ENCODE measurements at places on chromosomes 16 and 17. TPM values are rescaled to one million over a fixed set of nuclear protein-coding genes. Genes with fewer than 3 reads are reported as not detected.

Gene GGA3
- total RNA-seq: 20.6 TPM

Gene LYRM9
- 2.3 TPM for total RNA-seq

Gene INTS2
- total RNA-seq: 8.6 TPM

Gene TBC1D3H
- total RNA-seq: not detected

Gene HBA2
- 8.2 TPM for total RNA-seq

Gene ITGAL
- total RNA-seq: 2.0 TPM

Gene KRTAP1-1
- total RNA-seq: not detected

Gene EFNB3
- total RNA-seq: 1.6 TPM

Gene TRAF7
- total RNA-seq: 96.6 TPM

Gene ITGB4
- 134 TPM for total RNA-seq

Gene TMEM170A
- total RNA-seq: 11.1 TPM

Gene RNF166
- total RNA-seq: 4.7 TPM

Gene TP53TG3D
- total RNA-seq: 0.48 TPM

Gene C16orf92
- total RNA-seq: not detected

DNA sequence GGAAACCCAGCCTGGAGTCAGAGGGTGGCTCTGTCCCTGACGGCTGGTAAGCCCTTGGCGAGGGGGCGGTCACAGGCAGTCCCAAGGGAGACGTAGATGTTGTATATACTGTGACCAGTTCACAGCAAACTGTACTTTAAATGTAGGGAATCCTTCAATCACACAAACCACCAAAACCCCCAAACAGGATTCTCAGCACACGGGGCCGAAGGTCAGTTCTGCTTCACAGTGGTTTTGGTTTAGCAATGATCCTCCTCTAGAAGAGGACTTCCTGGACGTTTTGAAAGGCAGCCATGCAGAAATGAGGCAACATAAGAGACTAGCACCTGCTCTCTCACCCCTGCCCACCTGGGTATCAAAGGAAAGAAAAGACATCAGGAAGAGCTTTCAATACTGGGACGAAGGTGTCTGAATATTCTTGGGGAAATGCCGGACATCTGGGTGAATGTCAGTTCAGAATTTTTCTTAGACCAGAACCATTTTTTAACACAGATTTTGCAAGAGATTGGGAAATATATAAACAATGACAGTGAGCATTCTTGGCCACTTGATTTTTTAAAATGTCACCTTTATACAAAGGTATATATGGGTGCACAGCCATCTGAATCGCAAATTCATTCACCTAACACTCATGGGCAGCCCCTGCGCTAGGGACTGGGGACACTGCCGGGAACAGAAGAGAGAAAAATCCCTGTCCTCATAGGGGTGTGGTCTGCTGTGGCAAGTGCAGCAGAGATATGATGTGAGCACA lies 74.2 kb downstream of the CRISPLD2 start:
- ATAC-seq: no peak

- no peak for ATAC-seq
Observed at GRCh38 chr17:66300956-66301355, 1.5 kb upstream of the PRKCA start.

- ATAC-seq: no peak
Observed at GRCh38 chr17:44970136-44970741, 2.1 kb upstream of the C1QL1 start.

- ATAC-seq: no peak
Observed at GRCh38 chr17:61457226-61457983, 5.2 kb downstream of the TBX4 start.

GRCh38 chr16:87445486-87445885 lies 47.3 kb downstream of the ZCCHC14 start:
- no peak for ATAC-seq

DNA sequence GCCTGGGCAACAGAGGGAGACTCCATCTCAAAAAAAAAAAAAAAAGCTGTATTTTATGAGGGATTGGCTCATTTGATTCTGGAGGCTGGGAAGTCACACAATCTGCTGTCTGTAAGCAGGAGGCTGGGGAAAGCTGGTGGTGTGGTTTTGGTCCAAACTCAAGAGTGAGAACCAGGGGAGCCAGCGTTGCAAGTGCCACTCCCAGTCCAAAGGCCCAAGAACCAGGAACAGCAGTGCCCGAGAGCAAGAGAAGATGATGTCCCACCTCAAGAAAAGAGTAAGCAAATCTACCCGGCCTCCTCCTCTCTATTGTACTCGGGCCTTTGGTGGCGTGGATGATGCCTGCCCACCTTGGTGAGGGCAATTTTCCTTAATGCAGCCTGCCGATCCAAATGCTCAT lies 5.7 kb upstream of the NQO1 start:
- no peak for ATAC-seq

- no peak for ATAC-seq
Observed at GRCh38 chr17:21679256-21680146, 12.8 kb upstream of the KCNJ18 start.

DNA sequence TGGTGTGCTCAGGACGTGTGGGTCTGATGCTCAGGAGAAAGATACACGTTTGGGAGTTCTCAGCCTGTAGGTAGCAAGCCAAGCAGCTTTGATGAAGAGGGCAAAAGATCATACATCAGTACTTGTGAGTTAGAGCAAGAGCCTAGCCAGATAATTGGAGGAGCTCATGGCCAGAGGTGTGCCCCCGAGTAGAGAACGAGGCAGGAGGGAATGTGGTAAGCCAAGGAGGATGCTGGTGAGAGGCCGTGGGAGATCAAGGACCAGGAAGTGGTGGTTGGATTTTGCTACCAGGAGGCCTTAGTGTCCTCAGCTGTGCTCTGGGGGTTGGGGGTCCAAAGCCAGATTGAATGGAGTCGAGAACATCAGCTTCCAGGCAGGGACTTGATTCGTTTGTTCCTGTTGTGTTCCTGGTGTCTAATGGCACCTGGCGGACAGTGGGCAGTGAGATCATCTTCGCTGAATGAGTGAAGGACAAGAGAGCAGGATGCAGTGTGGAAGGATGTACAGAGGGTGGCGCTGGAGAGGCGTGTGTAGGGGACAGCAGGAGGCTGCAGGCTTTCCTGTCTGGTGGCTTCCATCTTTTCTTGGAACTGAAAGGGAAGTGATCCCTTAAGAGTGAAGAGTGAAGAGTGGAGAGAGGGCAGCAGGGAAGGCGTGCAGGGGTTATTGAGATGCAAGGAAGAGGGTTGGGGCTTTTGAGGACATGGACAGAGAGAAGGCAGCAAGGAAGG lies 11.6 kb downstream of the FBXL19 start:
- peak; percentile 63 for ATAC-seq

DNA sequence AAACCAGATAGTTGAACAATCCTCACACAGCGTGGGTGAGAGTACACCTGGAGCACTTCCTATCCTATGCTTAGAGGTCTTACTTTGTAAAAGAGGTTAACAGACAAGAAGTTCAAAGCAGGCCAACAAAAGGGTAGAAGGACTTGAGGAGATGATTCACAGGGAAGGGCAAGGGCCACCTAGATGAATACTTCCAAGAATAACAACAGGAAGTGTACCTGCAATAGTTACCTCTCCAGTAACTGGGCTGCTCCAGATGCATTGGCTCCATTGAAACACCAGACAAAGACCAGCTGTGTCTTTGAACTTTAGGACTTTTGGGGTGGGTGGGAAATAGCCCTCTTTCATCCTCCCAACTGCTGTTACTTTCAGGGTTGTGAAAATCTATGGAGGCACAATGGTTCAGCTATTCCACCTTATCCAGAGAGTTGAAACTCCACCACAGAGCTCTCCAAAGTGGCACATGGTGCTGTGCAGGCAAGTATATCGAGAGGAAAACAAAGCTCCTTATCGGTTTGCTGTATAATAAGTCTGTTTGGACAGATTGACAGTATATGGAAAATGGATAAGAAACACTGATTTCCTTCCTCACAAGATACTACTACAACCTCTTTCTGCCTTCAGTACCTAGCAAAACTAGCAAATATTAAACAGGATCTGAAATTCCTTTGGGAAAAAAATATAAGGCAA lies 22.7 kb downstream of the RNF43 start:
- peak; percentile 82 for ATAC-seq

DNA sequence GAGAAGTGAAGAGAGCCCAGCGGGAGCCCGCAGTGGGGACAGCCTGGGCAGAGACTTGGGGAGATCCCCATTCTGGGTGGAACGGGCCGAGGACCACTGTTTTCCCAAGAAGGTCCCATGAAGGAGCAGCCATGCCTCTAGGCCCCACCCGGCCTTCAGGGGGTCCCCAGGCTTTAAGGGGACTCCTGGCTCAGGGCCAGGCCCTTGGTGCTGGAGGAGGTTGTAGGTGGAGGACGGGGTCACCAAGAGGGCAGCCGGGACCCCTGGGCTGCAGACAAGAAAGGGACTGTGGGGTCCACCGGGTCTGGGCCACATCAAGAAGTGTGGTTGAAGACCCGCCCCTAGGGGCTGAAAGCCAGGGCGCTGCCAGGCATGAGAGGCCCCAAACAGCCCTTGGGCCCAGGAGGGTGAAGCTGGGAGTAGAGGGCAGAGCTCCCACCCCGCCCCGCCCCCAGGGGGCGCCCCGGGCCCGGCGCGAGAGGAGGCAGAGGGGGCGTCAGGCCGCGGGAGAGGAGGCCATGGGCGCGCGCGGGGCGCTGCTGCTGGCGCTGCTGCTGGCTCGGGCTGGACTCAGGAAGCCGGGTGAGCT lies at the start of gene PRSS21:
Gene PRSS21 (plus strand): TSS at position 487 of the 589 bp plus-strand sequence. CDS start 32 bp downstream, at position 519.
- peak; percentile 17 for ATAC-seq

DNA sequence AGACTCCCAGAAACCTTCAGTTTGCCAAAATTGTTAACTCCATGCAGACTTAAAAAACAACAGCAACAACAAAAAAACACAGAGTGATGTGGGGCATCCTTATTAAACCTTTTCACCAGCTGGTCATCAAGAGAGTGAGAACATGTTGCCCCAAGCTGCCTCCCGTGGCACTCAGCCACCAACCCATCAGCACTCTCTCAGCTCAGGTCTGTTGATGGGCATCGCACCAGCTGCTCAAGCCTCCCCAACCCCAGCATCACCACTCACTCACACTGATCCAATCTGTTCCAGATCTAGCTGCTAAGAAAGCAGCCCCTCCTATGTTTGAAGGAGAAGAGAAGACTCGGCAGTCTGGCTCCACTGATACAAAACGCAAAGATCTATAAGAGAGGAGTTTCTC lies 46.8 kb downstream of the SLC39A11 start:
- no peak for ATAC-seq

DNA sequence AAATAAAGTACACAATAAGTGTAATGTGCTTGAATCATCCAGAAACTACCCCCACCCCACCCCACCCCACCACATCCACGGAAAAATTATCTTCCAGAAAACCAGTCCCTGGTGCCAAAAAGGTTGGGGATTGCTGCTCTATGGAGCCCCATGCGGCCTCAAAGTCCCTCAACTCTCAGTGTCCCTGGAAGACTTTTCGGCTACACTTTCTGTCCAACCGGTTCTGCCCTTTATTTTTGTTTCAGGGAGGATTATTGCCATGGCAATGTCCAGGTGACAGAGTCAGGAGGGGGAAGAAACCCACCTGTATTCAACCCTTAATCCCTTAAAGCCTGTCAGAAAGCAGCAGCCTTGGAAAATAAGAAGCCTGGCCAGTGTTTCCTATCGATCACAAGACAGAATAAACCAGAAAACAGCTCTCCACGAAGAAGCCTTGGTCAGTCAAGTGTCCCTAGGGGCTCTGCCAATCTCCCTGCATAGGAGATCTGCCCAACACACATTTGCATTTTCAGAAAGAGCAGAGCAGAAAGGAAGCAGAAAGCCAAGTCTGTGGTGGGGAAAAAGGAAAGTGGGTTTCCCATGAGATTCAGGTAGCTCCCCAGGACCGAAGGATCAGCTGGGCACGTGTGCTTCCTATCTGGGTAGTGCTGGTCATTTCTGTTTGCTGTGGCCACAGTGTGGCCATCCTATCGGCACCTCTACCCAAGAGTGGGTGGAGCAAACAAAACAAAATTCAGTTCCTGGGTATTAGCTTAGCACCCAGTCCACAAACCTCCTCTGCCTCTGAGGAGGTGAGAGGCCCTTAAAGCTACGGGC lies 342.7 kb downstream of the SOX9 start:
- no peak for ATAC-seq

DNA sequence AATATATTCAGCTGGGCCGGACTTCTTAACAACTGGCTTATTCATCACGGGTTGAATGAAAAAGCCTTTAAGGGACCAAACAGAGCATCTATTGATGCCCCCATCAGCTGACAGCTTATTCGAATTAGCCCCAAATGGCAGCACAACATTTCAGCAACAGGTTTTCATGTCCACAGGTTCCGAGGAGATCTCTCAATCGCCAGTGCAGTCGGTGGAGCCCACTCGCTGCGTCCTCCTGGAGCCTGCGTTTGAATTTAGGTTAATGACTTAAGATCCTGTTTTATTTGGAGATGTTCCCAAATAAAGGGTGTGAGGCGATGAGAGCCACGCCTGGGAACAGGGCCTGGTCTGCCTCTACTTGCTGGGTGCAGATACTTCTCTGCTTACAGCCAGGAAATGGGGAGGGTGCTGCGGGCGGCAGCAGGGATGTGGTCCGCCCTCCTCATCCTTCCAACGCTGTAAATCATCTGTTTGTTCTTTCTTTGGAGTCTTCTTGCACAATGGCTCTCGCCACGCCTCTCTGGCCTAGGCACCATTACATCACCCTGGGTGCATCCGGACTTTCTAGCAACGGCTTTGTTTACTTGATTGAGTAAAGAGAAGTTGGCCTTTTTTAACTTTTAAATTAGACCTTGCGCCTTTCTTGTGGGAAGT lies 22.6 kb downstream of the NDE1 start:
- ATAC-seq: peak; percentile 98

GRCh38 chr17:13346996-13347762 lies 254.6 kb downstream of the HS3ST3A1 start:
- ATAC-seq: peak; percentile 89

GRCh38 chr17:45844695-45845375 lies at the start of gene SPPL2C:
Gene SPPL2C, plus strand, starts transcription at chr17:45844881. Its CDS starts 26 bp downstream, at chr17:45844907.
- ATAC-seq: peak; percentile 19

DNA sequence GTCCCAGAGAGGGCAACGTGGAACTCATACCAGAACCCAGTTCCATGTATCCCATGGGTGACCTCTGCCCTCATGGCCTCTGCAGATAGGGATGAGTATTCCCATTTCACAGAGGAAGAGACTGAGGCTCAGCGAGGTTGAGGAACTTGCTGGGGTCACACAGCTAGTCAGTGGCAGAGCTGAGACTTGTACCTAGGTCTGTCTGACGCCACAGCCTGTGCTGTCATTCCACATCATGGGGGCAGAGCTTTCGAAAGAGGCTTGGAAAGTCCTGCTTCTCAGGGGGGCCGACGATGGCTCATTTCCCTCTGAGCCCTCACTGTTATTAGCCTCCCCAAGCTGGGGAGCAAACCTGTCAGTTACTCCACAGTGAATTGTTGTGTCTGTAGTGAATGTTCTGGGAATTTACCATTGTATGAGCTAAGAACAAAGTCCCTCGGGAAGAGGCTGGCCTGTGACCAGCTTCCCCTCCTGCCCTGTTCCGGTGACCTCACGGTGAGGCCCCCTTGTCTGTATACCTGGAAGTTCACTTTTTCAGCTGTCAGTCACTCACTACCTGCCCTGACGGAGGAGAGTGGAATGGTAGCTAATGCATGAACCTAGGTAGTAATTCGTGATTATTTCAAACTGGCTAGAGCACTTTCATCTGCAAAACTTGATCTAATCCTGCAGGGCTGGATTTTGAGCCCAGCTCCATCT lies 8.9 kb downstream of the METTL22 start:
- ATAC-seq: no peak

GRCh38 chr17:13989138-13989537 lies 80.2 kb upstream of the COX10 start:
- no peak for ATAC-seq

All from esophagus mucosa (tissue), 1 donor.